ENCODE measurements at places on chromosomes 4 and X.

- DNase-seq = no peak
Measured at GRCh38 chr4:7365462-7366179, 69.1 kb downstream of the PSAPL1 start.

DNA sequence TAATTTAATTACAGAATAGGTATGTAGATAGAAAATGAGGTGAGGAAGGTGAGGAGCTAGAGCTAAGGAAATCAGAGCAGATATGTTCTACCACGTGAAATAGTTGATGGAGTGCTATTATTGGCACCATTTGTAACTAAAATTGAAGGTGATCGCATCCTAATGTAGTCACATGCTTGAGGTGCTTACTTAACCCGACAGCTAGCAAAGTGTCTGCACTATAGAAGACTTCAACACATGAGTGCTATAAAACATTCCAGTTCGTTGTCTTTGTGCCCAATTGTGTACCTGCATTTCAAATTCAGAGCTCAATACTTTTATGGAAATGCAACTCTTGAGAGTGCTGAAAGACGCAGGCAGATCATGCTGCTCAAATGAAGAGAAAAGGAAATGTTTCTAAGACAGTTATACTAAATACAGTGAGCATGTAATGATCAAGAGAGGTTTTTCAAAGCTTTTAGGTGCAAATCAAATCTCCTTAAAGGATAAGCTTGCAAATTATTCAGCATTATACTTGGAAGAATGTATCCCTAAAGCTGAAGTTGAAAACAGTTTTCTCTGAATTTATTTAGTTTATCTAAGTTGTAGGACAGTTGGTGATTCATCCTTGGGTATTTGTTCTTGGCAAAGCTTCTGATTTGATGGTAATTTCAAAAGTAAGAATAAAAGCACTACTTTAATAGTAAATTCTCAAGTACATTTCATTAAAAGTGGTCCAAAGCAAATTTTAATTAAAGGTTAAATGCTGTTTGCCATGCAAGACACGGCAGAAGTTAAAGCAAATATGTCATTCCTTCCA, 223.9 kb upstream of the EPHA5 start:
- no peak for DNase-seq

DNA sequence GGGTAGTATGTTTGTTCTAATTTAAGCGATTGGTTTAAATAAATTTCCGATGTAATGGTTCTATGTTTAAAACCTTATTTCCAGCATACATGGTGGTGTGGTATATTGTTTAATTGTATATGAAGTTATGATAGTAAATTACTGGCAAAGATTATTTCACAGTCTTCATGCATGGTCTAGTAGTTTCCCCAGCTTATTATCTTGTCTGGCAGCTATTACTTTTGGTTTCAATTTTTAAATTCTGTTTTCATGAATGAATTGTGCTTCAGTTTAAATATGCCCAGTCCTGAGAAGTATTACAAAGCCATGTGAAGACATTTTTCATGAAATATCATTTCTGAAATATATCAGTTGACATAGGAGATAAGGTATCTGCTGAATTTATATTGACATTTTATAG, 6.3 kb downstream of the ALG13 start:
- DNase-seq = no peak

GRCh38 chrX:77446029-77446585, 1.1 kb upstream of the FGF16 start:
- DNase-seq = no peak

Measured in activated naive CD8-positive, alpha-beta T cell treated with anti-CD3 and anti-CD28 coated beads, Interleukin-2, amount 50 U/mL, for 16 hours (primary cell).